ENCODE measurements at places on chromosomes 13 and 19.

- no peaks in the 10 kb centered on the region for H3K4me1 ChIP-seq
- H3K27me3 ChIP-seq: no peaks in the 10 kb centered on the region
- no peak overlapping the region for H3K4me3 ChIP-seq
- no peak overlapping the region for H3K27ac ChIP-seq
- H3K36me3 ChIP-seq: no peaks in the 10 kb centered on the region
Measured at GRCh38 chr19:30690935-30691818, 319.0 kb downstream of the ZNF536 start.

- H3K4me1 ChIP-seq: no peaks in the 10 kb centered on the region
- H3K27me3 ChIP-seq: no peaks in the 10 kb centered on the region
- H3K36me3 ChIP-seq: no peaks in the 10 kb centered on the region
- no peak for DNase-seq
- no peak overlapping the region for H3K4me3 ChIP-seq
Measured at GRCh38 chr13:47327861-47328260, 431.0 kb upstream of the HTR2A start.

DNA sequence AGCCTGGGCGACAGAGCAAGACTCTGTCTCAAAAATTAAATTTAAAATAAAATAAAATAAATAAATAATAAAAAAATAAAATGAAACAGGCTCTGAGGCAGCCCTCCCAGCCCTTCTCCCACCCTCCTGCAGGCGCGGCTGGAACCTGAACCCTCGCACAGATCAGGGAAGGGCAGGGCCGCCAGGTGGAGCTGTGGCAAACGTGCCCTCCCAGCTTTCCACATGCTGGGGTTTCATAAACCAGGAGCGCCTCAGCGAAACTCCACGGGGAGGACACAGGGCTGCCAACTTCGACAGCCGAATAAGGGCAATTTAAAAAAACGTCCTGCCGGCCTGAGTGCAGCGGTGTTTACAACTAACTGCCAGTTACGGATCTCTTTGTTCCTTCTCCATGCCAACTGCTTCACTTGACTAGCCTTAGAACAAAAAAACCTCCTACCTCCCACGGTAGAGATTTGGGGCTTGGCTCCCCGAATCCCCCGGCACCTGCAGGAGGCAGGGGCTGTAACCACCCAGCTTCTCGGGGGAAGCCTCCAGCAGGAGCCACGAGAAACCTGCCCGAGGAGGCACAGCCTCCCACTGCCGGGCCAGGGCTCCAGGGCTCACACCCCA, 15.9 kb downstream of the ZNF787 start:
- H3K4me3 ChIP-seq: no peak overlapping the region
- no peak overlapping the region for H3K27ac ChIP-seq
- no peaks in the 10 kb centered on the region for H3K27me3 ChIP-seq

- no peak overlapping the region for H3K4me3 ChIP-seq
- no peaks in the 10 kb centered on the region for H3K27me3 ChIP-seq
- DNase-seq: no peak
- H3K36me3 ChIP-seq: no peaks in the 10 kb centered on the region
- H3K4me1 ChIP-seq: peaks cover 24% of the 10 kb centered on the region
Measured at GRCh38 chr13:110572778-110573118, 11.2 kb upstream of the RAB20 start.

- DNase-seq: no peak
- H3K27me3 ChIP-seq: no peaks in the 10 kb centered on the region
- peaks cover 15% of the 10 kb centered on the region for H3K36me3 ChIP-seq
- H3K4me3 ChIP-seq: no peak overlapping the region
Measured at GRCh38 chr19:55625004-55625326, 599 bp upstream of the ZNF784 start.

DNA sequence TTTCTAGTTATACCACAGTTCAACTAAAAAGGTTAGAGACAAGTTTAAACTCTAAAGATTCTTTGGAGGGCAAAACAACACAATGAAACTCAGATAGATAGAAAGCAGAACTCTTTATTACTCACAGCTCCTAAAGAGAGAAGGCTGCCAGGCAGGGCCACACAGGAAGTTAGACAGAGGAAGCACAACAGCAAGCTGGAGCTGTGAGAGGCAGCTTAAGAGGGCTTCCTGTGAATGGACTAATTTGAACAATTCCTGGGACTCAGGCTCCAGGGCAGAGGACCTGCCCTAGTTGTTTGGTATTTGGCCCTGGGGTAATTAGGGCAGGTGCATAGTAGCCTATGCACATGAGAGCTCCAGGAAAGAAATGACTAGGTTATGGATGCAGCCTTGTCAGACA, 803.6 kb downstream of the DIAPH3 start:
- no peaks in the 10 kb centered on the region for H3K36me3 ChIP-seq
- peaks cover 3% of the 10 kb centered on the region for H3K4me1 ChIP-seq
- no peak overlapping the region for H3K27ac ChIP-seq
- no peak overlapping the region for H3K4me3 ChIP-seq
- peak; percentile 73 for DNase-seq

DNA sequence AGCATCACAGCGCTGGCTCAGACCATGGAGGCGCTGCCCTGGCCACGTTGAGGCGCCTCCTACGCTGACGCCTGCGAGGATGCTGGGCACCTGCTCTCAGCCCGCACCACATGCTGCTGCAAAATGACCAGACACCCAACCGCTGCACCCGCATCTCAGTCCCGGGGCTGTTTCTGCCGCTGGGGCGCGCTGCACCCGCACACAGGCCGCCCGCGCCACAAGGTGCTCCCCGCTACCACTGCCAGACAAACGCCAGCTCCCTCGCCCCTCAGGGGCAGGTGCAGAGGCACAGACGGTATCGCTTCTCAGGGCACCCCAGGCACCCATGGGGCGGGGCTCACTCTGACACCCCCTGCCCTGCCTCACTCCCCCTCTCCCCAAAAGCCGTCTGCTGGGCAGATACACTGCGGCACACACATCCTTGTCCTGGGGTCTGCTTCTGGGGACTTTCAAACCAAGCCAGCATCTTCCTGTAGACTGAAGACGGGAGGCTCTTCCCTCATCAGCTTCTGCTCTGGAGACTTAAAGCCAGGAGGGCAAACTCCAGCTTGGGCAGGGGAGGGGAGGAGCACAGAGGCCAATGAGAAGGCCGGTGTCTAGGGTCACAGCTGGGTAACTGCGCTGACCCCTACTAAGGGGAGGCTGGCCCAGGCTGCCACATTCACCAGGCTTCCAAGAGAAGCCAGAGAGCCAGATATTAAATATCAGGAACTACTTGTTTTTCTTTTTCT, 16.3 kb downstream of the CHERP start:
- no peak overlapping the region for H3K27ac ChIP-seq
- peaks cover 15% of the 10 kb centered on the region for H3K4me1 ChIP-seq
- peaks cover 82% of the 10 kb centered on the region for H3K36me3 ChIP-seq
- H3K27me3 ChIP-seq: no peaks in the 10 kb centered on the region
- no peak for DNase-seq

- H3K4me1 ChIP-seq: no peaks in the 10 kb centered on the region
- DNase-seq: no peak
- H3K4me3 ChIP-seq: no peak overlapping the region
- H3K36me3 ChIP-seq: no peaks in the 10 kb centered on the region
- H3K27ac ChIP-seq: no peak overlapping the region
- no peaks in the 10 kb centered on the region for H3K27me3 ChIP-seq
Measured at GRCh38 chr13:45748941-45749759, 47.0 kb downstream of the CBY2 start.

GRCh38 chr19:32864318-32865007, 5.1 kb downstream of the SLC7A9 start:
- H3K27ac ChIP-seq: no peak overlapping the region
- H3K4me3 ChIP-seq: no peak overlapping the region
- DNase-seq: no peak

DNA sequence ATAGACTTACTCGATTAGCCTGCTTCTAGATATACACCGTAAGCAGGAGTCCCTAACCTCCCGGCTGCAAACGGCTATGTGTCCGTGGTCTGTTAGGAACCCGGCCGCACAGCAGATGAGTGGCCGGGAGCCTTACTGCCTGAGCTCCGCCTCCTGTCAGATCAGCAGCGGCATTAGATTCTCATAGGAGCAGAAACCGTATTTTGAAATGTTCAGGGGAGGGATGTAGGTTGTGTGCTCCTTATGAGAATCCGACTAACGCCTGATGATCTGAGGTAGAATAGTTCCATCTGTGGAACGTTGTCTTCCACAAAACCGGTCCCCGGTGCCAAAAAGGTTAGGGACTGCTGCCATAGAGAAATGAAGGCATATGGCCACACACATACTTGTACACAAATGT, 1491.9 kb downstream of the SLITRK5 start:
- peak; percentile 69 for DNase-seq
- H3K36me3 ChIP-seq: no peaks in the 10 kb centered on the region
- H3K4me3 ChIP-seq: no peak overlapping the region
- H3K27me3 ChIP-seq: no peaks in the 10 kb centered on the region

DNA sequence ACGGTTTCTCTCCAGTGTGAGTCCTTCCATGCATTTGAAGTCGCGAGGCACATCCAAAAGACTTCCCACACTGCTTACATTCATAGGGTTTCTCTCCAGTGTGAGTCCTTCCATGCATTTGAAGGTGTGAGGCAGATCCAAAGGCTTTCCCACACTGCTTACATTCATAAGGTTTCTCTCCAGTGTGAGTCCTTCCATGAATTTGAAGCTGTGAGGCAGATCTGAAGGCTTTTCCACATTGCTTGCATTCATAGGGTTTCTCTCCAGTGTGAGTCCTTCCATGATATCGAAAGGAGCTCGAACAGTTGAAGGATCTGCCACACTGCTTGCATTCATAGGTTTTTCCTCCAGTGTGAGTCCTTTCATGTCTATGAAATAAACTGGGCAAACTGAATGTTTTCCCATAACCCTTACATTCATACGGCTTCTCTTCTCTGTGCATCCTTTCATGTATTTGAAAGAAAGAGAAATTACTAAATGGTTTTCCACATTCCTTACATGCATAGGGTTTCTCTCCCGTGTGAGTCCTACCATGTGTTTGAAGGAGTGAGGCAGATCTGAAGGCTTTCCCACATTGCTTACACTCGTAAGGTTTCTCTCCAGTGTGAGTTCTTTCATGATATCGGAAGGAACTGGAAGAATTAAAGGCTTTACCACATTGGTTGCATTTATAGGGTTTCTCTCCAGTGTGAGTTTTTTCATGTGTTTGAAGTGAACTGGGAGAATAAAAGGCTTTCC, 20.3 kb downstream of the ZNF433 start:
- H3K36me3 ChIP-seq: peaks cover 42% of the 10 kb centered on the region
- H3K27ac ChIP-seq: no peak overlapping the region
- no peak overlapping the region for H3K4me3 ChIP-seq
- DNase-seq: no peak
- no peaks in the 10 kb centered on the region for H3K4me1 ChIP-seq
- H3K27me3 ChIP-seq: no peaks in the 10 kb centered on the region

- H3K4me3 ChIP-seq: no peak overlapping the region
- no peaks in the 10 kb centered on the region for H3K36me3 ChIP-seq
- no peaks in the 10 kb centered on the region for H3K27me3 ChIP-seq
- no peaks in the 10 kb centered on the region for H3K4me1 ChIP-seq
- no peak for DNase-seq
Measured at GRCh38 chr13:32135655-32136054, 104.1 kb downstream of the FRY start.

- no peaks in the 10 kb centered on the region for H3K36me3 ChIP-seq
- H3K4me3 ChIP-seq: no peak overlapping the region
- no peaks in the 10 kb centered on the region for H3K4me1 ChIP-seq
- no peak for DNase-seq
Measured at GRCh38 chr13:66339214-66339613, 890.9 kb downstream of the PCDH9 start.

DNA sequence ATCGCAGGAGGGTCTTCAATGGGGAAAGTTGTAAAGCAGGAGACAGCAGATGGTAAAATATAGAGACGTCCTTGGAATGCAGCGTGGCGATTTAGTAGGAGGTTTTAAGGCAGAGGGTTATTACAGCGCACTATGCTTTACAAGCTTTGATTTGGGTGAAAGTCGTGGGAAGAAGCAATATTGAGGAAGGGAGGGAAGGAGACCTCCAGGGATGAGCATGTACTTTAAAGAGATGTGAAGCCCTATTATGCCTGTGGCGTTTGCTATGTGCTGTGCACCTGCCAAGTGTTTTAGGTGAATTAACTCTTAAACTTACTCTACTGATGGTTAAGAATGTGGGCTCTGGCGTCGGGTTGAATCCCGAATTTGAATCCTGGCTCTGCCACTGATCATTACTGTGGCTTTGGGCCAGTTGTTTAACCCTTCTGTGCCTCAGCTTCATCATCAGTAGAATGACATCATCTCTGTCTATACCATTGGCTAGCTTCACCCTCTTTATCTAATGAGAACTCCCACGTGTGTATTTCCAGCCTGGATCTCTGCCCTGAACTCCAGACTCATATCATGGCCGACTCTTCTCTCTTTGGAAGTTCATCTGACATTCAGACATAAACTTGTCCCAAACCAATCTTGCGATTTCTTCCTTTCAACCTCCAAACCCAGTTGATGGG, 583 bp downstream of the CCDC61 start:
- H3K4me3 ChIP-seq: peak overlapping the region; percentile 92
- no peak for DNase-seq
- no peak overlapping the region for H3K27ac ChIP-seq
- H3K36me3 ChIP-seq: peaks cover 3% of the 10 kb centered on the region

DNA sequence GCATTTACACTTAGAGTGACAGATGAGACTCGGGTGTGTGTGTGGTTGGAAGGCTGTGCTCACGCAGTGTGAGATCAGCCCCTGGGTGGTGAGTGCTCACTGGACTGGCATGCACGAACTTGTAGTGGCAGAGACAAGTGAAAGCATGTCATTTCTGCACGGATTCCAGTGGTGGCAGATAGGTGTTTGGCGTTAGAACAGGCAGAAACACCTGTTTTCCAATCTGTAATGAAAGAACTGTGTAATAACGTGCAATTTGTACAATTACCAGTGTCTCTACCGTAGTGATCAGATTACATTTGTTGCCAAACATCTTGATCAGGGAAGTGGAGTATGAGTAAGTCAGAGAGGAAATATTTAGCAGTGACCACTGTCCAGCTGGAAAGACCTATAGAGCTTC, 8.2 kb downstream of the LAMP1 start:
- no peak overlapping the region for H3K4me3 ChIP-seq
- DNase-seq: no peak
- peaks cover 2% of the 10 kb centered on the region for H3K36me3 ChIP-seq
- no peak overlapping the region for H3K27ac ChIP-seq

- peaks cover 3% of the 10 kb centered on the region for H3K36me3 ChIP-seq
- H3K27me3 ChIP-seq: no peaks in the 10 kb centered on the region
- no peak overlapping the region for H3K27ac ChIP-seq
- H3K4me3 ChIP-seq: no peak overlapping the region
Measured at GRCh38 chr13:113420232-113420631, 33.1 kb downstream of the ADPRHL1 start.

DNA sequence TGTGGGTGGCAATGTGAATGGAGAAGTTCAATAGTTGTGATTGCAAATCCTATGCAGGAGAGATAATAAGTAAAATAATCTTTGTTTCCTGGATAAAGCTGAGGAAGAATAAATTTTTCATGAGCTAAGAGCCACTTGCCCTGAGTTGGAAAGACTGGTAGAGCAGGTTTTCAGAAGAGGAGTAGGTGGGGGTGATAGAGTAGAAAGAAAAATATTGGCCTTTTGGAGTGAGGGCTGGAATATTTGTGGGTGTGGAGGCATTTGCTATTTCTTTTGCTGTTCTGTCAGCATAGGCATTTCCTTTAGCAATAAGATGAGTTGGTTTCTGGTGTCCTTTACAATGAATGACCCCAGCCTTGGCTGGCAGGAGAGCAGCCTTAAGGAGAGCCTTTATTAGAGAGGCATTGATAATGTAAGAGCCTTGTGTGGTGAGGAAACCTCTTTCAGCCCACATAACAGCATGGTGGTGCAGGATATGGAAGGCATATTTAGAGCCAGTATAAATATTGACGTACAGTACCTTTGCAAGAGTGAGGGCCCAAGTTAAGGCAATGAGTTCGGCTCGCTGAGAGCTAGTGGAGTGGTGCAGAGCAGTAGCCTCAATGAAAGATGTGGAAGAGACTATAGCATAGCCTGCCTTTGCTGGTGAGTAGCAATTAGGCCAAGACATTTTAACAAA, 11.6 kb upstream of the ZNF431 start:
- peak overlapping the region; percentile 96 for H3K27ac ChIP-seq
- peaks cover 12% of the 10 kb centered on the region for H3K4me1 ChIP-seq
- H3K27me3 ChIP-seq: no peaks in the 10 kb centered on the region
- no peaks in the 10 kb centered on the region for H3K36me3 ChIP-seq
